ENCODE measurements at places on chromosomes 7 and 10.

GRCh38 chr7:99170730-99171074, 26.8 kb upstream of the SMURF1 start:
- DNase-seq = no peak

GRCh38 chr10:123301077-123301857, 147.1 kb downstream of the BUB3 start:
- no peak for DNase-seq

DNA sequence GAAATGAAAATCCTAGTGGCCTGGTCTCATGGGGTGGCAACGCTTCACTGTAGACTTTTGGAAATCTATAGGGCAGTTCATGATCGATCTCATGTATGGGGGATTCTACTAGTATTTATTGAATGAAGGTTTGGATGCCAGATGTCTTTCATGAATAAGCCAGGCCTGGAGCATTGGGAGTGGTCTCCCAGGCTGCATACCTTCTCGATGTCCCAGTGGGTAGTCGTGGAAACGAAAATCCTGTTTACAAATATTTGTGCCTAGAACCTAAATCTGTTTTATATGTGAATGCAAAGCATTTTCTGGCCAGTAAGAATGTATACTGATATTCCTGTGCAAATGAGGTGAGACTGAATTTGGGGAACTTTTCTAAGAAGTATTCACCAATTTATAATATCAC, 105.0 kb upstream of the C1QL3 start:
- DNase-seq = no peak

DNA sequence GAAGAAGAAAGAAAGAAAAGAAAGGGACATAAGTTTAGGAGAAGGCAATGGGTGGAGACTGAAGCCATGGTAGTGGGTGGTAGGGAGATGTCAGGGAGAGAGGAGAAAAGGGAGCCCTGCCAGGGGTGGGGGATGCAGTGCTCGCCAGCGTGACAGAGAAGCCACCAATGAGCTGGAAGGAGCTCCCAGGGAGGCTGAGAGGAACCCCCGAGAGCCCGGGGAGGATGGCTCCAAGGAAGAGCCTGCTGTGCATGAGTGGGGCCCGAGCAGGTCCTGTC, 141.2 kb upstream of the SHH start:
- no peak for DNase-seq

DNA sequence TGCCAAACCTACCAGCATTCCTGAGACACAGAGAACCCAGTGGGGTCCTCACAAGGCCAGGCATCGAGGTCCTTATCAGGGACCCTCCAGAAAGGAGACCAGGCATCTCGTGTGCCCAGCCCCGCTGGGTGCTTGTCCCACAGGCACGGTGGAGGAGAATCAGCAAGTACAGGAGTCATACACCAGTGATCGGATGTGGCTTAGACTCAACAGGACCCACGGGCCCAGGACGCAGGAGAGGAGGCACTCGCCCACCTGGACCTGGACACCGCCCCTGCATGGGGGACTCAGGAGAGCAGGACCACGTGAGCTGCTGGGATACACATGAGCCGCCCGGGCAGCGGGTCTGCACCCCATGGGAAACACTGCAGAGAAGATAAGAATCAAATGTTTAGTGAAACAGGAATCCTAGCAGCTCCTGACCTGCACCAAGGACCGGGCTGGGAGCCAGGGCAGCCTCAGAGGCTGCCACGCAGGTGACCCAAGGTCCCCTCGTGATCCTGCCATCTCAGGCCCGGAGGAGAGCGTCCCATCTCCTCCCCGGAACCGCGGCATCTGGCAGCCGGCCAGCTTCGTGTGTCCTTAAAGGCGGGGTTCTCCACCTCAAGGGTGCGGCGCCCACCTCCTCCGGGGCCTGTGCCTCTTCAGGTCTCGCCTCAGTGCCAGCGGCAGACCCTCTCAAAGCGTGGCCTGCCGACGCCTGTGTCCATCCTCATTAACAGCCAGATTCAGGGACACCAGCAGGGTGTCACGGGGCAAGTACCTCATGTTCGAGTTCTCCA, 59.2 kb downstream of the FOXL3 start:
- no peak for DNase-seq

DNA sequence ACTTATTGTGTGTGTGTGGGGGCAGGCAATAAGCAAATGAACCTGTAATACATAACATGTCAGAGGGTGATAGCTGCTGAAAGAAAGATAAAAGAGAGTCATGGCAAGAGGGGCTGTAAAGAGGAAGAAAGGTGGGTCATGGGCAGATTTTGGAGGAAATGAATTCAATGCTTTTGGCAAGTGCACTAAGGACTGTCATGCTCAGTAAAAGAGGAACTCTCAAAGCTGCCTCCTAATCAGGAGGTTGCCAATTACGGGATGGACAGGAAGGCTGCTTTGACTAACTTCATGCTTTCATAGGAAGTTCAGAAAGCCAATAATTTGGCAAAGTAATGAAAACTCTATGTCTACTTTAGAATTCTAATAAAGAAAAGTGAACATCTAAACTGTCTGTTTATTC, 401.2 kb downstream of the SH2D4B start:
- no peak for DNase-seq

- DNase-seq = no peak
Observed at GRCh38 chr7:87218796-87219544, 562 bp downstream of the TMEM243 start.

DNA sequence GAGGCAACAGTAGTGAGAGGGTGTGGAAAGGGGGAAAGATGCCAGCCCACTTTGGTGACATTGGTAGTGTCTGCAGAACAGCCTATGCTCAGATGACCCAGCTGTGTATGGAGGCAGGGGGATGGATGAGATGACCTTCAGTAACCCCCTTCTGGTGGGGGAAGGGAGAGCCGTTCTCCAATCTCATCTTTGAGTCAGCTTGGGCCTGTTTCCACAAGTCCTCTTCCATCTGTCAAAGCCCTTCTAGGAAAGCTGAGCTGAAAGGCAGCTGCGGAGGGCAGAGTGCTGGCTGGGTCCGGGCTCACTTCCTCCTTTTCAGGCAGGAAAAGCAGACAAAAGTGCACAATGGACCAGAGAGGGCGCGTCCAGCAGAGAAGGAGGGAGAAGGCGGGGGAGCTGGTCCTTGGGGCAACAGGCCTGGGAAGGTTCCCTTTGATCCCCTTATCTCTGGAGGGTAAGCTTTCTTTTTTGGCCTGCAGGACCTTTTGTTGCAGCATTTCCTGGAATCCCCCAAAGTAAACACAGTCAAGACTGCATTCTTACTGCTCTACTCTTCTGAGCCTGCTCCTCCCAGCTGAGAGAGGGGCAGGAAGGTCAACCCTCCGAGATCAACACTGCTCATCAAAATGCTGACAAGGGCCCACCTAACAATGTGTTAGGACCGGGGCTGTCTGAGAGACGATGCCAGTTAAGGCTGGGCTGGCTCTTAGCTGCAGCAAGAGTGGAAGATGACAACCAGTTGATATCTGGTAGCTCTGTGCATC, 1.2 kb upstream of the LRMDA start:
- DNase-seq = no peak

DNA sequence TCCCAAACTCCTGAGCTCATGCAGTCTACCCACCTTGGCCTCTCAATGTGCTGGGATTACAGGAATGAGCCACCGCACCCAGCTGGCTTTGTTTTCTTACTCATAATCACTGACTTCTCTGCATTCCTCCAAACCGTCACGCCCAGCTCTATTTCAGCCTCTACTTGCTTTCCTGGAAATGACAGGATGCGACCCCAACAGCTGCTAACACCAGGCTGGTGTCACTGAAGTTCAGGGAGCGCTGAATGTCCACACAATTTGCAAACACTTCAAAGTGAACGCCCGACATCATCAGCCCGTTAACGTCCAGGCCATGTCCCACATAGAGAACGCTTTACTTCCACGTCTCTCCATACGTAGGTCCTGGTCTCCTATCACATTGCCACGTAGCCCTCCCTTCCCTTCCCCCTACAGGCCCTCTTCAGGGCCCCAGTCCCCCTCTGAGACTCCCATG, 12.8 kb upstream of the PROSER2 start:
- no peak for DNase-seq

DNA sequence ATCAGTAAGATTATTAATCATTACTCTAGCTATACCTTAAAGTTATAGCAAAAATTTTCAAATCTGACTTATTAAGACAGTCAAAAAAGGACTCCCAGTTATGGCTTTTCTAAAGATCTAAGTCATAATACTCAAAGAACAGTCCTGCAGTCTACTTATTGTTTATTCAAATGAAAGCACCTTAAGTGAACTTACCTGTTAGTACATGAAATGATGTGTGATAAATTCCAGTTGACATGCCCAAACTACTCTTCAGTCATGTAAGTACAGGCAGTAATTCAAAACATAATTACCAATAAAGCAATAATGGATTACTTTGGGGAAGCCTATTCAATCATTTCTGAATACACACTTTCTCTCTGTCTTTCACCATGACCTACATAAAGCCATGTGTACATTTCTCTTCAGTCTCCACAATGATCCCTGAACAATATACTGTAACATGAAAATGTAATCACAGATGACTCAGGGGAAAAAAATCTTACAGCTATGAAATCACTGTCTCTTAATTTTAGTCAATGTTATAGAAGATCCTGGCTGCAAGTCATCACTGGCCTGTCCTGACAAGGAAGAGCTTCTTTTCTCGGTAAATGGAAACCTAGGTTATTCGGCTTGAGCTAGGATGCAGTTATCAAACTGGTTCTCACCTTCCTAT, 420.7 kb upstream of the LRRTM3 start:
- no peak for DNase-seq

GRCh38 chr10:118042827-118043242, 3.9 kb downstream of the RAB11FIP2 start:
- no peak for DNase-seq

GRCh38 chr10:108684431-108684830, 1238.9 kb downstream of the XPNPEP1 start:
- no peak for DNase-seq

DNA sequence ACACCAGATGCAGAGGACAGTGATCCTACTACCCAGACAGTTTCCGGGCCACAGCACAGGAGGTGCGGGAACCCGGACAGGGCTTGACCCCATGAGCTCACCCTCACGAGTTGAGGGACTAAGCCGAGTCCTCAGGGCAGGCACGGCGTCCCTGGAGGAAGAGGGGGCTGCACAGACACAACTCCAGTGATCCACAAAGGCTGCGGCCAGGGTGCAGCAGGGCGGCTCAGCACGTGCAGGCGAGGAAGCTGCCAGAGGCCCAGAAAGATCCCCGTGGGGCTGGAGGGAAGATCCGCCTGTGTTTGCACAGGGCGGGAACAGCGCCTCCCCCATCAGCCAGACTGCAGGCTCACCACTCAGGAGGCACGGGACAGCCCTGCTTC, 45.9 kb upstream of the TMEM72 start:
- no peak for DNase-seq

DNA sequence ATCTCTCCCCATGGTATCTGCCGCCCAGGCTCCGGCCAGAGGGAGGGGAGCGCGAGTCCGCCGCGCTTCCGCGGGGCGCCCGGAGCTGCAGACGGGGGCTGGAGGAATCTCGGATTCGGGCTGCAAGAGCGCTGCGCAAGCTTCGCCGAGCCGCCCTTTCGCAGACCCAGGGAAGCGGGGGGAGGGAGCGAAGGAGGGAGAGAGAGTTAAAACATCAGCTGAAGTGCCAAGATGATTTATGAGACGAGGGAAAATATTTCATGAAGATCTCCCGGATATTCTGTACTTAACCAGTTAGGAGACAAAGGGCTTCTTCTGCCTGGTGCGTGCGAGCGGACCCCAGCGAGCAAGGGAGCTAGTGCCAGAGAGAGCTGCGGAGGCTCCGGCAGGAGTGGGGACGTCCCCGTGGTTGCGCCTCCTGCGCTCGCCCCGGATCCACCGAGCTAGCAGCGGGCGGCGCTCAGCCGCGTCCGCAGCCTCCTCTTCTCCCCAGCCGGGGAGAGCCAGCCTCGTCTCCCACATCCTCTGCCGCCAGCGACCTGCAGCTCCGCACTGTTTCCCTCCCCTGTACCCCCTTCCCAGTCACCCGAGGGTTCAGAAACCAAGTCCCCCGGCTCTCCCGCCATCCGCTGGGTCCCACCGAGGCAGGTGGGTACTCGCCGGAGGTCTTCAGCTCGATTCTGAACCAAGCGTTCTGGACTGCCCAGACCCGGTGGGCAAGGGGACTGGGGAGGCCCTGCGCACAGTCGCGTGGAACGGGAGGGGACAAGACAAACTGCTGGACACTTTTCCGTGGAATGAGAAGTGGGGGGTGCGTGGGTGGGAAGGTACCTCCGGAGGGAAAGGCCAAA, 1.0 kb upstream of the PAX2 start:
- peak; percentile 67 for DNase-seq

DNA sequence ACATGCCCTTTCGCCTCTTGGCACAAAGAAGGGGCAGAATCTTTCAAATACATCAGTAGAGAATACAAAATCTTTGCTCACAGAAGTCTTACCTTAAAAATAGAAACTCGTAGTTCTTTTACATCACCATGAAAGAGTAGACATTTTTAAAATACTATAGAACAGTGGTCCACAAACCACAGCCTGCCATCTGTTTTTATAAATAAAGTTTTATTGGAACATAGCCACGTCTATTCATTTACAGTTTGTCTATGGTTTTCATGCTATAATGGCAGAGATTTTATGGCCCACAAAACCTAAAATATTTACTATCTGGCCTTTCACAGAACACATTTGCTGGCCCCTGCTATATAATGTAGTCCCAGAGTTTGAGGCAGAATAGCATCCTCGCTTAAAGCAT, 46.1 kb upstream of the CABCOCO1 start:
- DNase-seq = no peak

DNA sequence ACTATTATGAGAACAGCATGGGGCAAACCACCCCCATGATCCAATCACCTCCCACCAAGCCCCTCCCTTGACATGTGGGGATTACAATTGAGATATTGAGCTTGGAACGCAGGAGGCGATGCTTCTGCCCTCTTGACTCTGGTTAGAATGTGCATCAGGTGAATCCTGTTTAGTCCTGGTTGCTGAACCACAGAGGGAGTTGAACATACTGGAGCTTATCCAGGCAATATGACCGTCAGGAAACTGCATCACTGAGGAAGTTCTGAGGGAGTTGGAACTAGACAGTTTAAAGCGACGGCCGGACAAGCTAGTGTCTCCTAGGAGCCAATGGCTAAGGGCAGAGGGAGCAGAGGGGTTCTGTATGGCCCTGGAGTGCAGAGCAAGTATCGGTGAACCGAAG, 31.8 kb upstream of the GARS1 start:
- DNase-seq = no peak

- no peak for DNase-seq
Observed at GRCh38 chr7:1030444-1031070, 13.8 kb upstream of the GPR146 start.

DNA sequence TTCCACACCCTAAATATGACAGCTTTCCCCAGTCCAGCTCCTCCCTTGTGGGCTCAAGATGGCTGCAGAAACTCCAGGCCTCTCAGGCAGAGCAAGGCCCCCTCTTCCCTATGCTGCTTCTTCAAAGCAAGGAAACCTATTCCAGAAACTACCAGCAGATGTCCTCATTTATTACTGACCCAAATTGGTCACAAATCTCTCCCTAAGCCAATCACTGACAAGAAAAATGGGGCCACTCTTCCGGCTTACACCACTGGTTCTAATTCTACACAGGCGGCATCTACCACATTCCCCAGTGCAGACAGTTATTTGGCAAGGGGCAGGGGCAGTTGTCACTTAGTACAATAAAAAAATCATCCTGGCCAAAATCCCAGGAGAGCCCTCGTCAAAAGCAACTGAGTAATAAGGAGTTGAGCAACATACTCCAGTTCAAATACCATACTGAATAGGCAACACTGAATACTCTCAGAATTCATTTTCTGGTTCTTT, 150.4 kb downstream of the SFMBT2 start:
- no peak for DNase-seq

Data from activated CD8-positive, alpha-beta memory T cell treated with anti-CD3 and anti-CD28 coated beads for 24 hours (primary cell).